CMK (cell line): ENCODE measurements at places on chromosomes 2 and 18.

GRCh38 chr18:27363872-27364271 lies 178.8 kb upstream of the CHST9 start:
- DNase-seq: no peak

DNA sequence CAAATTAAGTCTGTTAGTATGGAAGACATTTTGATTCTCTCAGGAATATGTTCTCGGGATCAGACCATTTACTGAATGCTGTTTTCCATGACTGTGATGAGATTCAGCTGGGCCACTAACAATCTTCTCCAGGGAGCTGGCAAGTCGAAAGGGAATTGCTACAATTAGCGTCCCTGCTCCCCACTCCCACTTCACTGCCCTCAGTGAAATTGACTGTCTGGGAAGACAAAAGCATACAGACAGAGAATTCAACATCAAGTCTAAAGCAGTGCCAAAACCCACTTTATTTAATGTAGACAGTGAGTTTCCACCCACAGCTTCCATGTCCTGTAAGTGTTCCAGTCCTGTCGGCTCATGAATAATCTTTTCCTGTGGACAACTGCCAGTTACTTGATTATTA lies 34.0 kb upstream of the COL3A1 start:
- no peak for DNase-seq

GRCh38 chr2:41152318-41152717 lies 700.4 kb upstream of the SLC8A1 start:
- DNase-seq: no peak

GRCh38 chr18:11561293-11561692 lies 48.1 kb upstream of the SLC35G4 start:
- DNase-seq: no peak

- no peak for DNase-seq
These were observed 43.3 kb downstream of the SERTAD2 start for GRCh38 chr2:64610316-64610855.

DNA sequence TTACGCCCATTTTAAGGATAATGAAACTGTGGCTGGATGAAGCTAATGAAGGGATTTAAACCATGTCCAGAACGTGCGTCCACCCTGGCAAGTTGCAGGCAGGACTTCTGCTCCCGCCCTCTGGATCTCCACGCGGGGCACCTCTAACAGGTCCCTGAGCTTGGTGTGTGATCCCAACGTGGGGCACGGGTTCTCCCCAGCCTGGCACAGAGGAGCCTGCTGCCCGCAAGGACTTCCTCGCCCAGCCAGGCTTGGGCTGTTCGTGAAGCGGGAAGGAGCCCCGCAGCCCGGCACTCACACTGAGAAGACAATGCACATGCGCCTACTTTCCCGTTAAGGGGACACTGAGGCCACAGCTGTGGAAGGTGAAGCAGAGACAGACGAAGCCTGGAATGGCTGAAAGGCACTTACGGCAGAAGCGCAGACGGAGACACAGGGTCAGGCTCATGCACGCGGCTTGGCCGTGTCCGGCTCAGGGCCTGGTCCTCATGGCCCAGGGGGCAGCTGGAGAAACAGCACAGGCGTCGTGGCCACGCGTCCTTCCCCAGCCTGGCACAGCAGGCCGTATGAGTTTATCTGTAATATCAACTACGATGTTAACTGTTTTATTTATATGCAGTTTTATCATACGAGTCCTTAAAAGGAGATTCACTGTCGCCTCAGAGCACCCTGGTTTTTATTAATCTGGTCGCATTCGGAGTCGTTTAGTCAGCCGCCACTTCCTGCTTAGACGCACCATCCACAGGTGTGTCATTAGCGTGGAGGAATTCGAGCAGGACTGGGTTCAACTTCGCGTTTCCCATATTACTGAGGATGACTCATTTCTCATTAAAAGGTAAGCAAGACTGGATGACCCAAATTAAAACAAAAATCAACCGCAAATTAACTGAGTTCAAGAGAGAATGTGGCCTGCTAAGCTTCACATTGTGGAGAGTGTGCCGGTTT lies 835.9 kb downstream of the GALR1 start:
- no peak for DNase-seq

GRCh38 chr2:44498551-44498950 lies 136.8 kb downstream of the CAMKMT start:
- no peak for DNase-seq

DNA sequence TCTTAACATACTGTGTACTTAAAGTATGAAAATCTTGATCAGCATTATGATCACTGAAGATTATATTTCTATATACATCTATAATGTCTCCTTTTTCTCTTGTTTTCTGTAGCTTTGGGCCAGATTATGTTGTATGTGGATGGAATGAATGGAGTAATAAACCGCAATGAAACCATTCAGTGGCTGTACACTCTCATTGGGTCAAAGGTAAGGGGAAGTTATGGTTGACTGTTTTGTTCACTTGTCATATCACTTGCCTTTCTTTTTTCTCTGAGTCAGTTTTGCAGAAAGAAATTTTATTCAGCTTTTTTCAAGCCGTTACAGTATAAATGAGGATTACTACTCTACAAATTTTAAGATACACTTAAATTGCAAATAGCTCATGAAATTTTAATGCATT lies 252.5 kb downstream of the TPGS2 start:
- DNase-seq: no peak

- no peak for DNase-seq
These were observed 28.4 kb downstream of the OTX1 start for GRCh38 chr2:63078852-63079606.

- no peak for DNase-seq
These were observed 107.9 kb downstream of the MAP4K4 start for GRCh38 chr2:101805152-101806088.

DNA sequence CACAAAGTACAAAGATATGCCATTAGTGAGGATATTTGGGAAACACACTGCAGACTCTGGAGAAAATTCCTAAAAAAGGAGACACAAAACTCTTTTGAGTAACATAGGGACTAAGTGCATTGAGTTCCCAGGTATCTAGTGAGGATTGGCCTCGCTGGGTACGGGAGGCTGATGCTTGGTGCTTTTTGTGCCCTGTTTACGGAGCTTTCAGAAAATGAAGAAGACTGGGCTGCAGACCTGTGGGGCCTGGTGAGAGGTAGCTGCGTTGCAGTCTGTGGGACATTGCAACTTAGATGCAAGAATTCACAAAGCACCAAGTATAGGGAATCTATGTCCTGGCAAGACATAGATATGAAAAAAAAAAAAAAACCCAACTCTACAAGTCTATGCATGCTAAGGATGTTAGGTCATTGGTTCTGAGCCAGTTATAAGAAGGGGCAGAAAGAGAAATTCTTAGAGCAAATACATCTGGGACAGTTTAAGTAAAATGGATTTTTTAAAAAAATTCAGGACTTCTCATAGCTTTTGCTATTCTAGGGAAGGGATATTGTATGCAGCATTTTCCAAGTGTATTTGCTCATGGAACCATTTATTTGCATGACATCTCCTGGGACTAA lies 156.0 kb downstream of the SLC4A3 start:
- no peak for DNase-seq

- no peak for DNase-seq
These were observed 32.4 kb downstream of the ABCB11 start for GRCh38 chr2:168998609-168999211.

DNA sequence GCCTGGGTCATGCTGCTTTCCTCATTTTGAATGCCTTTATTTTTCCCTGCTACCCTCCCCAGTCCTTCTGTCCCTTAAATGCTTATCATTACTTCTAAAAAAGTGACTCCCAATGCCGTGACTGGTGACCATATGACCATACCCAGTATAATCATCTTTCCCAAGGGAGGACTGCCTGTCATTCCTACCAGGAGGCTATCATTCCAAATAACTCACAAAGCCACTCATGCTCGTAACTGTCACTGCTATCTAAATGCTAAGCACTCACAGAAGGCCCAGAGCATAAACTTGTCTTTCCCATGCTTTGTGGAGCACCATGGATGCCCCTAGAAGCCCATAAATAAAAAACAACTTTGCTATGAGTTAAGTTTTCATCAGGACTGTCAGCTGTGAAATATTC lies 38.7 kb upstream of the CREB1 start:
- no peak for DNase-seq

- no peak for DNase-seq
These were observed 779 bp downstream of the DGKD start for GRCh38 chr2:233354971-233355574.

- DNase-seq: no peak
These were observed 49.6 kb downstream of the ZCCHC2 start for GRCh38 chr18:62572456-62572855.

GRCh38 chr18:35469725-35470124 lies 28.0 kb downstream of the INO80C start:
- no peak for DNase-seq

- no peak for DNase-seq
These were observed 17.5 kb upstream of the ADAM17 start for GRCh38 chr2:9573013-9573720.

DNA sequence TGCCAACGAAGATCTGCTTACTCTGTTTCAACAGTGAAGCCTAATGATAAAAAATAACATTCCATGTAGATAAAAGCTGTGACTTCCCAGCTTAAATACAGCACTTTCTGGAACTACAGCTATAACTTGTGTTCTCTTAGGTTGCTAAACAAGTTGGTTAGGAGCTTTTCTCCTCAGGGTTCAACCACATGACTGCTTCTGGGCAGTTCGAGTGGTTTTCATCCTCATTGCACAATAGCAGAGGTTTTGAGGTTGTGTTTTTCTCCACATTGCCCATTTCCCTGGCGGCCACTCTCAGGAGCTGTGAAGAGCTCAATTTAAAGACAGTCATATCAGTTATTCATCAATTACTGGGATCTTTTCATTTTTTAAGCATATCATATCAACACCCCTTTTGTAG lies 102.2 kb upstream of the CYP1B1 start:
- DNase-seq: no peak

- no peak for DNase-seq
These were observed 48.4 kb downstream of the ATP8B1 start for GRCh38 chr18:57754577-57755338.

- no peak for DNase-seq
These were observed 132.2 kb downstream of the FMNL2 start for GRCh38 chr2:152466980-152467676.

- no peak for DNase-seq
These were observed 12.4 kb upstream of the KCNE4 start for GRCh38 chr2:223039618-223040017.

DNA sequence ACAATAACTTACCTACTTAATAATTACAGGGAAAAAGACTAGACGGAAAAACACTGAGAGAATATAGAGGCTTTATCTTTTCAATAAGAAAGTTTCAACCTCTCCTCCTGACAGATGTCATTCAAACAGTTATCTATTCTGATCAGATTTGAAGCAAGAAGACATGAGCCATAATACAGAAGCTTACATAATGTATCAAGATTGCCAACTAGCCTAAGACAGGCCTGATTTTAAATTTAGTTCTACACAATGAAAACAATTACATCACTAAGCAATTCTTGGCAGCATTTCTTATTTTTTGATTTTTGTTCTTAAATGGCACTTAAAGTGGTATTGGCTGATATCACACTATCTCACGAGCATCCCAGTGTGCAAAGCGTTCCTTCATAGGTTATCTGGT lies 41.6 kb downstream of the GPR155 start:
- DNase-seq: no peak

- no peak for DNase-seq
These were observed 137.8 kb downstream of the BCL2 start for GRCh38 chr18:63181706-63182309.

- no peak for DNase-seq
These were observed 56.9 kb upstream of the SEMA4C start for GRCh38 chr2:96926791-96927190.

DNA sequence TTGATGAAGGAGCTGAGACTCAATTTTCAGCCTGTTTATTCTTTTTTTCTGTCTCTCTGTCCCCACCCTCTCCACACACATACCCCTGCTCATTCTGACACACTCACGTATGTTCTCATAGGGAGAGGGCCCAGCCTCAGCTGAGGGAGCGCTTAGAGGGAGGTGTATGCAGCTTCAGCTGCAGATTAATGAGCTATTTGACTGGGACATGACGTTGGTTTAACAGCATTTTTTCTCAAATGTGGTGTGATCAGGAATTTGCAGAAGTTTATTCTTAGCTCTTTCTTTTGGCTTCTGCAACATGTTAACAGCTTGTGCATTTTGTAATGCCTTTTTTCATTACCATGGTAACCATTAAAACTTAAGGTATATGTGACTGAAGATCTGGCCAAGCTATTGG lies 1547.1 kb upstream of the PIK3C3 start:
- no peak for DNase-seq

DNA sequence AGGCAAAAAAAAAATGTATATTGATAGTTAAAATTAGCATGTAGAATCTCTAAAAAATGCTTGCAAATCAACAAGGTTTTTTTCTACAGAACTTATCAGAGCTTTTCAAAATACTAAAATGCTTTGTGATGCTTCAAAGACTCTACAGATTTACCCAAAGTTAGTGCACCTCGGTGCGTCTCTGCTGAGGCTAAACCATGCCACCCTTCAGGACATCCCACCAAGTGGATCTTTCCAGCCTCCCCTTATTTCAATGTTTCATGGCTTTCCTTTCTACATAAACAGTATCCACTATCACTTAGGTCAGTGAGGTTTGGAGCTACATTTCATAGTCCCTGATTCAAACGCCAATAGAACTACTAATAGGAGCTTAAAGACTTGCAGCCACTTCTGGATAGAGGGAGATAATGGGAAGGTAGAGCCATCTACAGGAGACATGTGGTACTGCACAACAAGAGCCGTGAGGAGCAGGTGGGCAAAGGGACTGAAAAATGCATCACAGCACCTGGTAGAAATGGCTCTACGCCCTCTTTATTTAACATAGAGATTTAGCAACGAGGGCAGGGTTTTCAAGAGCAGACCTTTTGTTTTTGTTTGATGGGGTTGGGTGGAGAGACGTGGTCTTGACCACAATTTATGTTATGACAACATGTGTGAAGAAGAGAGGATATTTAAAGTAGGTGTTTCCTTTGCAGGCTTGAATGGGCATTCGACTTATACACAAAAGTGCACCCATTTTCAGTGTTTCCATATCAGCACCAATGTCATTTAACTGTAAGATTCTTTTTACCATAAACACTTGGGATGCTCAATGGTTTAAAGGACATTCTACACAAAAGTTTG lies 56.1 kb upstream of the SLC35G4 start:
- DNase-seq: no peak

- no peak for DNase-seq
These were observed 172.4 kb upstream of the KCNH7 start for GRCh38 chr2:163011000-163011399.

GRCh38 chr18:55321265-55322177 lies 266.5 kb downstream of the TCF4 start:
- peak; percentile 17 for DNase-seq

GRCh38 chr2:19435815-19436214 lies 77.4 kb upstream of the OSR1 start:
- DNase-seq: no peak

GRCh38 chr2:178397002-178397605 lies 53.9 kb downstream of the PRKRA start:
- DNase-seq: no peak

DNA sequence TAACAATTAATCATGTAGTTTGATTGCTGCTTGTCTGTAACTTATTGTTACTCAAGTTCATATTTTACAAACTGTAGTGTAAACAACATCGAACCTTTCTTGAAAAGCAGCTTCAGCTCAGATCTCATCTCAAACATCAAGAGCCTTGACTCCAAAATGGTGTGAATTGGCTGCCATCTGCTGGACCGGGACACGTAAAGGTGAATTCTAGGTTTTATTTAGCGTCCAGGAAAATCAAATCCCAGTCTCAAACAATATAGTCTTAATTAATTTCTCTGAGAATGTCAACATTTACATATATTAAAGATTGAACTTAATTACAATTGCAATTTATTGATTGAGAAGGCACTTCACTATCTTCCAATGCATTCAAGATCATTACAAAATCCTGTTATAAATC lies 453.0 kb downstream of the GALR1 start:
- no peak for DNase-seq

GRCh38 chr18:63951302-63951705 lies 2.2 kb downstream of the HMSD start:
- DNase-seq: no peak
